ENCODE measurements at places on chromosomes 3 and 15.
A peak's percentile ranks its signal among the peaks of the same experiment; 100 is the strongest.

DNA sequence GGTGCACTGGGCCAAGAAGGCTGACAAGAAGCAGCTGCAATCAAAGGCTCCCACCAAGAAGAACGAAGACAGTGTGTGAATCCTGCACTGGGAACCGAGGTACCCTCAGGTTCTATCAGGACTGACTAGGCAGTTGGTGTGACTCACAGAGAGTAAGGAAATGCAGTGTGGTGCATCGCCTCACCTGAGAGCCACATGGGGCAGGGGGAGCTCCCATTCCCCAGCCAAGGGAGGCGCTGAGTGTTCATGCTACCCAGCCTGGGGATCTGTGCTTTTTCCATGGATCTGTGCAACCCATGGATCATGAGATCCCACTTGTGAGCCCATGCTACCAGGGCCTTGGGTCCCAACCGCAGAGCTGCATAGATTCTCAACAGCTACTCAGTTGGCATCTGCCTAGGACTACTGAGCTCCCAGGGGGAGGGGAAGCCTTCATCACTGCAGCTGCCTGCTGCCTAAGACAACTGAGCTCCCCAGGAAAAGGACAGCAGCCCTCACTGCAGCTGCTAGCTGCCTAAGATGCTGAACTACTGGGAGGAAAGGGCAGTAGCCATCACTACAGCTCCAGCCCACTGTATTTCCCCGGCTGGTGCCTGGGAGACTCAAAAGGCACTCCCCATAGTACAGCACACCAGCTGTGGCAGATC is 6.9 kb upstream of the PLSCR2 start:
- DNase-seq, result no peak

DNA sequence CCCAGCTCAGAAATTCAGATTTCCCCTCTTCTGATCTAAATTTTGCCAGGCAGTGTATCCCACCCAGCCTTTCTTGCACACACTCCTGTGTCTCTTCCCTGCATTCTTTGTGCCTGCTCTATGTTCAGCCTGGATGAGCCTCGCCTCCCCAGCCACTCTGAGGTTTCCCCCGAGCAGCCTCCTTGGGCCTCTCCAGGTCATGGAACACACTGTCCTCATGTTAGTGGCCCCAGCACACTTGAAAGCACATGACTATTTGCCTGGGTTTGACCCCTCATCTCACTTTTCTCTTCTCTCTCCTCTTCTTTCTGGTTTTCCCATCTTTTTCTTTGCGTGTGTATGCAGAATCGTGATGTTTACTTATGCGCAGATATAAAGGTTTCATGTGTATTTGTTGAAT is 3.1 kb downstream of the THSD4 start:
- DNase-seq, result no peak

DNA sequence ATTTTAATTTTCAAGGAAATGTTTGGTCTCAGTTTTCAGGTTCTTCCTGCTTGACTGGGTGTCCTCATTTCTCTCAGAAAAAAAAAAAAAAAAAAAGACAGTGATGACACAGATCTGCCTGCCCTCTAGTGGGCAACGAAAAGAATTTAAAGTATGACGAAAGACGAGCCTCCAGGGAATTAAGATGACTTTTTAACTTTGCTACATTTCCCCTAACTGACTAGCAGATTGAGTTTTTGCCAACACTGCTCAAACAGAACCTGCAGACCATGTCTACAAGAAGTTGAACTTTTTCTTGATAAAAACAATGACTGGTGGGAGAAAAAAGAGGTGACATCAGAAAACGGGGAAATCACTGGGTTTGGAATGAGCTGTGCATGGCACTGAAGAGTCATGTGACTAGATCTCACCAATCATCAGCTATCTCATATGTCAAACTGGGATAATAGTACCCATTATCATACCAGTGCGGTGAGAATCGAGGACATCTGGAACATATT is 40.8 kb downstream of the EOMES start:
- DNase-seq, result peak; percentile 68

DNA sequence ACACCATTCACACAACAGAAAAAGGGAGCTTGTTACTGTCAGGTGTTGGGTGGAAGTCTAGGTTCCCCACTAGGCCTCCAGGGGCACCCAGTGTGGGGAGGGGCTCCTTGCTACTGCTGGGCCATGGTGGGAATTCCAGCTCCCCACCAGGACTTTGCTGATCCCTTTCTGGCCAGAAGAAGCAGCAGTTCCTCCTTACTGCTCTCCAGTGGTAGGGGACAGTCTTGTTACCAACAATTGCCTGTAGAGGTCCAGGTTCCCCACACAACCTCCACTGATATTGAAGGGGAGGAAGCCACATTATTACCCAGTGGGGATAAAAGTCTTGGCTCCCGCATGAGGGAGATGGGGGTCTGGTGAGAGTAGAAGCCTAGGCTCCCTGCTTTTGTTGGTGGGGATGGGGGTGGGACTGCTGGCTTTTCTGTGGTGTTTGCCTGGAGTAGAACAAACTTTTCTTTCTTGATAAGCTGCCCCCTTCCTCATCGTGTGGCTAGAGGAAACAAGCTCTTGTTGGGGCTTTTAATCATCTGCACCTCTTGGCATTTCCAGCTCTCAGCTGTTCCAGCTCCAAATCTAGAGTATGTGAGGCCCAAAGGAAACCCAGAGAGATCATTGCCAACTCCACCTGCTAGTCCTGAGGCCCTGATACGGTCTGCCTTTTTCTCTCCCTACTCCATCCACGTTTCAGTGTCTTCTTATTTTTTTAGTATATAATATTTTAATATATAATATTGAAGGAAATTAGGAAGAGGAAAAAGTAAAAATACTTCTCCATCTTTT is 824.2 kb downstream of the AGBL1 start:
- no peak for DNase-seq

- peak; percentile 19 for DNase-seq
Measured at GRCh38 chr3:29281344-29282241, 722 bp downstream of the RBMS3 start.

DNA sequence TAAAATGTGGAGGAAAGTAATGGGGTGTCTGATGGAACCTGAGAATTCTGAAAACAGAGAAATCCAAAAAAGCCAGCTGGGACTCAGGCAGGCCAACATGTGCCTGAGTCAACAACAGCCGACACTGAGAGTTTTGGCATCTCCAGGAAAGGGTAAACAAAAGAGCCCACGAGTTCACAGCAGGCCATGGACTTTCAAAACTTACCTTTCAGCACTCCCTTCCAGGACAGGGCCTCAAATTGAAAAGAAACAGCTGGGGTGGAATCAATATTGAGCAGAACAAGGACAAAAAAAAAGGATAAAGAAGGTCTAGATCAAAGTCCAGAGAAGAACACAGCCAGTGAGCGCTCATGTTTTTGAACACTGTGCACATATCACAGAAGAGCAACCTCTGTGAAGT is 735.4 kb upstream of the GRM7 start:
- DNase-seq, result no peak

- no peak for DNase-seq
Measured at GRCh38 chr3:158801201-158801600, 653 bp upstream of the MFSD1 start.

DNA sequence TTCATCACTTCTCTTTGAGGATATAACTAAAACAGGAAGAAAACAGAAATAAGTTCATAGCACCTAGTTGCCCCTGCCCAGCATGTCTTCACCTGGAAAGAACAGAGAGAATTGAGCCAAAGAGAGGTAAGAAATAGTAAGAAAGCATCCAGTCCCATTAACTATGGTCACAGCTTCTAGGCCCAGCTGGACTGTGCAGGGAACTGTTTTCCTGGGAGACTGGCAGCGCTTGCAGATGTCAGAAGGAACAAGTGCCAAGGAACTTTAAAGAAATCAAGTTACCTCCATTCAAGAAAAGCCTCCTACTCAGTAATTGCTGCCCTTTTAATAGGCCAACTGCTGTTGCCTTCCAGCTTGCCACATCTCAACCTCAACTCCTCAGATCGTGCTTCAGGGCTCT is 17.8 kb upstream of the CPB1 start:
- no peak for DNase-seq

- no peak for DNase-seq
Measured at GRCh38 chr3:24594161-24594560, 99.5 kb upstream of the THRB start.

DNA sequence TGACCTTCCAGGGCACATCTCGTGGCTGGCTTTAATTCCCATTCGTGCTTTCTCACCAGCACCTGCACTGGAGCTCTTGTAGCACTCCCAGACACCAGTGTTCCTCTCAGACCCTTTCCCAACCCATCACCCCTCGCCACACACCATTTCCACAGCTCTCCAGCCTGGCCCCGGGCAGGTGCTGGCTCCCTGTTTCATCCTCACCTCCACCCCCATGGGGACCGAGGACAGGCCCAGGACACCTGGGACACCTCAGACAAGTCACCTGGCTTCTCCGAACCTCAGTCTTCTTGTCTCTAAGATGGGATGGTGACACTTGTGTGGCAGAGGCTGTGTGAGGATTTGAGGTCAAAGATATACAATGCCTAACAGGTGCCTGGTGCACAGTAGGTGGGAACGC is 27.4 kb upstream of the GP9 start:
- DNase-seq, result no peak

DNA sequence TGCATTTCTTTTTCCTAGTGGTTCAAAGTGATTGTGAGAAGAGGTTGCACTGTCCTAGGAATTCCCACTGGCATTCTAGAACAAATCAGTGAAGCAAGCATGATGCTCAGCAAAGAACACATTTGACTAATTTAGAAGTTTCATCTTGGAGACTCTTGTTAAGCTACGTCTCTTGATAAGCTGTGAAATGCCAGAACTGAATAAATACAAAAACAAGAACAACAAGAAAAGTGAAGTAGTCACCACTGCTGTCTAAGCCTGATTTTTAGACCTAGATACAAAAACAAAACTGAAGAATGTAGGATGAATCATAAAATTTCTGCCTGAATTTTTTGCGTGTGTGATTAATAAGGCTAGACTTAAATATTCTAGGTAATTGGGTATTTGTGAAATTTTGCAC is 1162.4 kb downstream of the TUSC7 start:
- DNase-seq, result no peak

DNA sequence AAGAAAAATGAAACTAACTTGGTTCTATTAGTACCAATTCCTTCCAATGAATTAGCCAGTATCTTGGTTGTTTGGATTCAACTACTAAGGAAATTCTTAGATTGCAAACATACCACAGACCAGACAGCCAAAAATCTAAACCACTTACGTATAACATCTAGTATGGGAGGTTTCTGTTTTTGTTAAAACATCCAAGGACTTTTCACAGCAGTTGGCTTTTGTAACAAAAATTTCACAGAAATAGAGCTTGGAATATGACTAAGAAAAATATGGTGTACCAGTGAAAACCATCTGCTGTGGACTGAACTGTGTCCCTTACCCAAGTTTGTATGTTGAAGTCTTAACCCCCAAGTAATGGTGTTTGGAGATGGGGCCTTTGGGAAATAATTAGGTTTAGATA is 199.2 kb downstream of the OTOL1 start:
- no peak for DNase-seq

- DNase-seq, result peak; percentile 1
Measured at GRCh38 chr3:81554388-81554787, 207.1 kb downstream of the GBE1 start.

DNA sequence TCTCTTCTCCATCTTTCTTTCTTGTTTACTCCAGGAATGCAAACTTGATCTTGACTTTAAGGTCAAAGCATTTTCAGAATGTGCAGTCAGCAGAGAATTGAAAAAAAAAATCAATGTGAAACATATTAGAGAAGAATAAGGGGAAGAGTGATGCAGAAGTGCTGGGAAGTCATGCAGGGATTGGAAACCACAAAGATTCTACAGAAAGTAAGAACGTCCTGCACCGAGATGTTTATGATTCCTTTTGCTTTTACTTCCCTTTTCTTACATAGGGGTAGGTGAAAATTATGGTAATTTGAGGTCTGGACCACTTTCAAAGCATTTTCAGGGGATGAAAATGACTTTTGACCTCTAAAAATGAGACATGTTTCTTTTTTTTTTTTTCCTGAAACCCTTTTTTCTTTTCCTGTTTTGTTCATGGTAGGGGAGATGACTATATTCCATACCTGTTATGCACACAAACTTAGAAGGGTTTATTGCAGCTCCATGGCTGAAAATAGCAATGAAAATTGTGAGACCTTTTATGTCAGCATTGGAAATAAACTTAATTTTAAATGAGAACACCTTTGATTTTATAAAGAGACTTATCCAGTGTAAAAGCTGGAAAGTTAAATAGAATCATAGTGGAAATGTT is 623.5 kb upstream of the TBL1XR1 start:
- DNase-seq, result peak; percentile 33

- no peak for DNase-seq
Measured at GRCh38 chr3:134624537-134625287, 26.1 kb downstream of the KY start.

- DNase-seq, result no peak
Measured at GRCh38 chr3:141686466-141687291, 51.4 kb upstream of the RNF7 start.

DNA sequence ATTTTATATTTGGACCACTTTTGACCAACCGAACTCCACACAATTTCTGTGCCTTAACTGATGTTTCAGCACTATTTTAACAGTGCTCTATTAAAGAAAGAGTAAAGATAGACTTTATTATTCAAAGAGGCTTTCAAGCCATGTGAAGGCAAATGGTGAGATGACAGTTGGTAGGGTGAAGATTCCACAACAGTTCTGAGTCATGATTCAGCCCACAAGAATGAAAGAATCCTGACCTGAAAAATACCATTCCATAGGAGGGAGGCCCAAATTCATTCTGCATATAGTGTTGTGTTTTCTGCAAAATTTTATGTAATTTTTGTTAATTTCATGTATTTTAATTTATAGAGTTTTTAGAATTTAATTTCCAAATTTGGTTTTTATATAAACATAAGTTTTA is 135.6 kb upstream of the STAC start:
- no peak for DNase-seq

GRCh38 chr15:84946772-84947489 is 34.7 kb upstream of the PDE8A start:
- DNase-seq, result no peak

DNA sequence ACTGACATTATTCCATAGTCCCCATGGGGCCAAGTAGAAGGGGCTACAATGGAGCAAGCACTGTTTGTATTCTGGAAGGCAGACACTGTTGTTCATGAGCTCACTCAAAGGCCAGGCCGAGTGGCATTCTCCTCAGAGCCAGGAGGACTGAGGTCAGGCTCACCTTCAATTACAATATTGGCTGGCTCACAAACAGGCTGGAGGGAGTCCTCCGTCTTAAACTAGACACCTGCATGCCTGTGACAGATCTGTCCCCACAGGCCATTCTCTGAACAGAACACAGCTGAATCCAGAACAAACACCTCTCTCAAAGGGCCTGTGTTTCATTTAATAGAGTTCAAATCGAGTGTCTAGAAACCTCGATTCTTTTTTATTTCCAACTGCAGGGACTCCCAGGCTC is 347.4 kb upstream of the PPP2R3A start:
- DNase-seq, result no peak

GRCh38 chr3:121817753-121818152 is 17.1 kb downstream of the IQCB1 start:
- DNase-seq, result no peak

- DNase-seq, result peak; percentile 24
Measured at GRCh38 chr3:42661593-42662022, 8.1 kb downstream of the ZBTB47 start.

GRCh38 chr15:71083349-71083748 is 31.9 kb upstream of the THSD4 start:
- no peak for DNase-seq

GRCh38 chr3:133441867-133442270 is 42.0 kb downstream of the BFSP2 start:
- DNase-seq, result no peak
